NCI-H1694 treated with DMSO at 0.1 percent for 48 hours (cell line): ENCODE measurements at places on chromosomes 5 and 9.

- DNase-seq = no peak
Observed at GRCh38 chr5:16809010-16809394, 127.1 kb downstream of the MYO10 start.

- no peak for DNase-seq
Observed at GRCh38 chr5:18772475-18772874, 1138.2 kb downstream of the TAF11L14 start.

- DNase-seq = no peak
Observed at GRCh38 chr5:159504857-159505304, 174.6 kb upstream of the IL12B start.

DNA sequence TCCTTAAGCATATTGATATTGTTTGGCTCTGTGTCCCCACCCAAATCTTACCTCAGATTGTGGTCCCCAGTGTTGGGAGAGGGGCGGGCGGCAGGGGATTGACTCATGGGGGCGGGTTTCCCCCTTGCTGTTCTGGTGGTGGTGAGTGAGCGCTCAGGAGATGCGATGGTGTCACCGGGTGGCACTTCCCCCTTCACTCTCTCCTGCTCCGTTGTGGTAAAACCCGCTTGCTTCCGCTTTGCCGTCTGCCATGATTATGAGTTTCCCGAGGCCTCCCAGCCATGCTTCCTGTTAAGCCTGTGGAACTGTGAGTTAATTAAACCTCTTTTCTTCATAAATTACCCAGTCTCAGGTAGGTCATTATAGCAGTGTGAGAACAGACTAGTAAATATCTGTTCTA is 229.1 kb downstream of the IRX2 start:
- no peak for DNase-seq

DNA sequence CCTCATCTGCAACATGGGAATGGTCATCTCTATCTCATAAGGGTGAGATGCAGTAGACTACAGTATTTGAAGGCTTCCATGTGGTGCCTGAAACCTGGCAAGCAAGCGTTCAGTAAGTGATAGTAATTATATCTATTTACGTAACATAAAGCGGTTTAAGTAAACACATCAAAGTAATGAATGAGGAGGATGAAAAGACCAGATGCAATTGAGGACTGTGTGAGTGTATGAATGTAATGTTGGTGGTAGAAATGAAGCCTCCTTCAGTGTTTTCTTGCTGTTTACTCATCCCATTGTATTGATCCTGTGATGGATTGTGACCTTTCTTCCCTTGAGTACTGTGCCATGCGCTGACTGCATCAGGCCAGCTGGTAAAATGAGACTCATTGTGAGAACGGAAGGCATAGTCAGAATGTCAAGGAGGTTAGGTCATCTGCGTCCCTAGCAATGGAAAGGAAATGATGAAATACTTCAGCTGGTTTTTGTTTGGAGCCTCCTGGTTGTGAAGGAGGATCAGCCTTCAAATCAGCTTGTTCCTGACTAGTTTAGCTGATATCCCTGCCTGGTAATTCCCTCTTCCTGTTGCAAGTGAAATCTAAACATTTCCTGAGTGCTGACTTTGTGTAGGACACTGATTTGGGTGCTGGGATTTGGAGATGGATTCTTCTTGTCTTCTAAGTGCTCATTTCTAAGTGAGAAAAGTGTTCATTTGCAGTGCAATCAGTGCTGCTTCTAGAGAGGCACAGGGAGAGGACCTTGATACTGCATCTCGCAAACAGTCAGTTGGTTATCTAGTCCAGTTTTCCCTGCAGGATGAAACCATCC is 35.6 kb downstream of the TNFSF8 start:
- DNase-seq = no peak
